NCI-H226 (cell line): ENCODE measurements at places on chromosomes 6 and 20.

GRCh38 chr6:141914646-141915045, 218.1 kb upstream of the GJE1 start:
- DNase-seq, result no peak

GRCh38 chr20:41150664-41151063, 13.3 kb downstream of the PLCG1 start:
- DNase-seq, result no peak

- no peak for DNase-seq
Measured at GRCh38 chr6:107871976-107872375, 47.9 kb upstream of the SCML4 start.

- DNase-seq, result no peak
Measured at GRCh38 chr20:51216850-51217249, 193.9 kb upstream of the KCNG1 start.

DNA sequence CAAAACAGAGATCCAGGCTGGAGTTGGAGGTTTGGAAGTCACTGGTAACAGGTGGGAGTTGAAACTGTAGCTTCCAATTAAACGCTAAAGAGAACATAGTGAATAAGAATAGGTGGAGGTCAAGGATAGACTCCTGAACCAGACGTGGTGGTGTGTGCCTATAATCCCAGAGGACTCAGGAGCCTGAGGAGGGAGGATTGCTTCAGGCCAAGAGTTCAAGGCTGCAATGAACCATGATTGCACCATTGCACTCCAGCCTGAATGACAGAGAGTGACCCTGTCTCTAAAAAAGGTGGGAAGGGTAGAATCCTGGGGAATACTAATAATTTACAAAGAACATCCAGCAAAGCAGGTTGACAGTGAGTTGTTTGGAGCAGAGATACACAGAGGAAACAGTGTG, 13.6 kb downstream of the NRSN1 start:
- DNase-seq, result no peak

- no peak for DNase-seq
Measured at GRCh38 chr6:156845454-156846155, 68.4 kb downstream of the ARID1B start.
